ENCODE measurements at places on chromosomes 3 and 15. TPM values are rescaled to one million over a fixed set of nuclear protein-coding genes. Genes with fewer than 3 reads are reported as not detected.

GRCh38 chr15:63913786-63914315 is 80.1 kb upstream of the HERC1 start:
- DNase-seq: no peak

STRC gene
- 0.12 TPM for total RNA-seq

- no peak for DNase-seq
Observed at GRCh38 chr15:75900577-75900976, 3.1 kb upstream of the FBXO22 start.

GRCh38 chr3:113847664-113848461 is 9.3 kb downstream of the GRAMD1C start:
- DNase-seq: no peak

- no peak for DNase-seq
Observed at GRCh38 chr3:62723914-62724217, 151.3 kb downstream of the CADPS start.

STX19 gene
- total RNA-seq: not detected
